Activated effector memory CD4-positive, alpha-beta T cell treated with Interleukin-2 at 50 U/mL for 16 hours (primary cell): ENCODE measurements at places on chromosomes 3 and 15.

GRCh38 chr3:2921903-2922302 is 188.3 kb downstream of the IL5RA start:
- no peak for DNase-seq

DNA sequence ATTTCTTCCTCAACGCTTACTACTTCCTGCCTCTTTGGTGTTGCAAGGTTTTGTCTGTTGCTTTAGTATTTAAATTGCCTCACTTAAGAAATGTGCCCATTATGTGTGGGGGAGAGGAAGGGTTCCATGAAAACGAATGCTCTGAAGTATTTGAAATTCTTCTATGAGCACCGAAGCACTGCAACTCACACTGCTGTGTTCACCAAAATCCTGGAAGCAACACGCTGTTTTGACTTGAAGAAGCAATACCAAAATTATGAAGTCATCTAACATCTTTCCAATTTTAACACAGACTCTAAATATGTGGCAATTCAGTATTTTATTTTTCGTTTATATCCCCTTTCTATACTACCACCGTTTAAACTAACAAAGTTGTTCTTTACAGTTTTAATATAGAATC is 101.5 kb downstream of the RBMS3 start:
- no peak for DNase-seq

GRCh38 chr3:58003093-58003492 is 5.1 kb upstream of the FLNB start:
- no peak for DNase-seq

DNA sequence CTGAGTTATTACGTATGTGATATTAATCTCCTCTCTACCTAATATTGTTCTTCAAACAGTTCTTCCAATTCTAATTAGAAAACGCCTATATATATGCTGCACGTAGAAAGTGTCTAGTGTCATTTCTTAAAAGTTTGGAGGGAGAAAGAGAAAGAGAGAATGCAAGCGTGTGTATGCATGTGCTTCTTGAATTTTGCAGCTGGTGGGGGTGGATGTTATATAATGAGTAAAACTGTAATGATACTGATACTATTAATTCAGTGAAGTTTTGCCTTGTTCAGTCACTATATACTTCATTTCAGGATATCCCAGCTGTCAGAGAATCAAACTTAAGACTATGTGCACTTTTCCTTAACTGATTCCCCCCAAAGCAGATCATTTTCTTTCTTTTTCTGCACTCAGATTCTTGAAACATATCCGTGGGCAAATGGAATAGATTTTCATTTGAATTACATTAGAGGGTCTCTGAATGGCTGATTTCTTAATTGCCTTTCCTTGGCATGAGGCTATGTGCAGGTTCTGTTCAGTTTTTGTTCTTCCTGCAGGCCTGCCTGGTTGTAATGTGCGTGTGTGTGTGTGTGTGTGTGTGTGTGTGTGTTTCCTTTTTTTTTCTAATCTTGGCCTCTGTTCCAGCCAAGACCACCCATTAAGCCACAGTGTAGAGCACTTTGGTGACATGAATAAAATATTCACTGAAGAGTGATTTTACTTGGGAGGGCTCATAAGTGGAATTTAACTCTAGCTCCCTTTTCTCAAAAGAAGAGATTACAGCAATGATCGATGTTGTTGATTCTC is 617.5 kb downstream of the RBMS3 start:
- no peak for DNase-seq

DNA sequence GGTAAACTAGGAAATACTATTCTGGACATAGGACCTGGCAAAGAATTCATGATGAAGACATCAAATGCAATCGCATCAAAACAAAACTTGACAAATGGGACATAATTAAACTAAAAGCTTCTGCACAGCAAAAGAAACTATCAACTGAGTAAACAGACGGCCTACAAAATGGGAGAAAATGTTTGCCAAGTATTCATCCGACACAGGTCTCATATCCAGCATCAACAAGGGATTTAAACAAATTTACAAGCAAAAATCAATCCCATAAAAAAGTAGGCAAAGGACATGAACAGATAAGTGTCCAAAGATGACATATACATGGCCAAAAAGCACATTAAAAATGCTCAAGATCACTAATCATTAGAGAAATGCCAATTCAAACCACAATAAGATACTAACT is 1088.9 kb downstream of the NAALADL2 start:
- DNase-seq = no peak

DNA sequence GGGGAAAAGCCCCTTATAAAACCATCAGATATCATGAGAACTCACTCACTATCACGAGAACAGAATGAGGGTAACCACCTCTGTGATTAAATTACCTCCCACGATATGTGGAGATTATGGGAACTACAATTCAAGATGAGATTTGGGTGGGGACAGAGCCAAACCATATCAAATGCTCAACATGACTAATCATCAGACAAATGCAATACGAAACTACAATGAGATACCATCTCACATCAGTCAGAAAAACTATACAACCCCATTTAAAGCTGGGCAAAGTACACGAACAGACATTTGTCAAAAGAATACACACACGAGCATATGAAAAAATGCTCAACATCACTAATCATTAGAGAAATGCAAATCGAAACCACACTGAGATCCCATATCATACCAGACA is 67.7 kb downstream of the SCAPER start:
- DNase-seq = no peak

DNA sequence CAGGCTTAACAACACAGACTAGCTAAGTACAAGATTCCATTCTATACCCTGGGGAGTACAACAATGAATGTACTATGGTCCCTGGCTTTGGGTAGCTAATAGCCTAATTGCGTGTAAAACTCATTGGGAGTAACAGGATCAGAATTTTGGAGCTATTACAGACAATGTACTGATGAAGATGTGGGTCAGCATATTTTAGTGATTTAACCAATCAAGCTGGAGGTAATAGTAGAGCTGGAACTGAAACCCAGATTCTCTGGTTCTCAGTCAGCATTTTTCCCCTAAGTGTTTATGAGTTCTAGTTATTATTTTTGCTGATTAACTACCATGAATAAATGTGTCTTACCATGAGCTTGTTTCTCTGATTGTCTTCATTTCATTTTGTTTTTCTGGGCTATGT is 578.7 kb downstream of the NLGN1 start:
- no peak for DNase-seq

DNA sequence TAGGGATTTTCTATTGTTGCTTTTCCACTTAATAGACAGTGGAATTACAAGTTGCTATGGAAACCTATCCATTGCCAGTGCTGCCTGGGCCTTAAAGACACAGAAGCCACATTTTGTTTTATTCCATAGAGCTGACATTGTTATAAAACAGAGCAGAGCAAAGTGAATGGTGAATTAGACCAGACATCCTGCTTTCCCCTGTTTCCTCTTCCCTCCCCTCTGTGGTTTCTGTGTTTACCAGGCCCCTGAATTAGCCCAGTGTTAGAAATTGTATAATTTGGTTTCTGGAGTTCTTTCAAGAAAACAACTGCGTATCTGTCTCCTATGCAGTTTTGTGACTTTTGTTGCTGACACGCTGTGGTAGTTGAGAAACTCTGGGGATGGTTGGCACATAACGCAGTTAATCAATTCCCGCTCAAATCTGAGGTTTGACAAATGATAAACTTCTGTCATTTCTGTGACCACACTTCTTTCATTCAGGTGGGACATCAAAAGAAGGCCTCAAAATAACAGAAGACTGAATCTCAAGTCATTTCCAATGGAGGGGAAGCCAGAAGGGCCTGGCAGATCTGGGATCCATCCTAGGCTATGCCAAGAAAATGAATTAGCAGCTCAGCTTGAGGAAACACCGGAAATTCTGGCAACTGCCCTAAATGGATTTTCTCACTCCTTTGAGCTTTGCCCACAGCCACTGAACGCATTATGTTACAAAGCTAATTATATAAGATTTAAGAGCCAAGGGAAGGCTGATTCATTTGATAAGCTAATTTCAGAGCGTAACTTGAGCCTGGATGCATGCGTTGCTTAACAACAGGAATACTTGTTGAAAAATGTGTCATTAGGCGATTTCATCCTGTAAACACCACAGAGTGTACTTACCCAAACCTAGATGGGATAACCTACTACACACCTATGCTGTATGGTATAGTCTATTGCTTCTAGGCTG is 46.9 kb downstream of the NR1D2 start:
- no peak for DNase-seq

GRCh38 chr3:61714225-61714624 is 152.9 kb downstream of the PTPRG start:
- no peak for DNase-seq

- no peak for DNase-seq
Measured at GRCh38 chr3:115286529-115287197, 139.6 kb upstream of the ZBTB20 start.

DNA sequence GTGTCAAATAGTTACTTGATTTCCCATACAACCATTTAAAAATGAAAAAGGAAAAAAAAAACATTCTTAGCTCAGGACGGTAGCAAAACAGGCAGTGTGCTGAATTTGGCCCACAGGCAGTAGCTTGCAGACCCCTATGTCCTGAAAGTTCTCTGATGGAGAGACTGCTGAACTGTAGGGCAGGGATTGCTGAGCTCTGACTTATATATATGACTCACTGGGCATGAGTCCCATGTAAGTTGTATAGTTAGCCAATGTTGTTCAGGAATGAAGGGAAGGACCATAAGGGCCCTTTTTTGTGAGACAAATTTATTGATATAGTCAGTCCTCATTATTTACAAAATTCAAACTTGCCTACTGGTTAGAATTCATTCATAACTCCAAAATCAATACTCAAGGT is 36.9 kb upstream of the FRMD4B start:
- DNase-seq = no peak

- no peak for DNase-seq
Measured at GRCh38 chr3:118803096-118803476, 231.6 kb downstream of the IGSF11 start.

- no peak for DNase-seq
Measured at GRCh38 chr15:89829616-89830440, 15.2 kb upstream of the ANPEP start.

GRCh38 chr3:126958638-126959085 is 24.3 kb upstream of the PLXNA1 start:
- DNase-seq = no peak

DNA sequence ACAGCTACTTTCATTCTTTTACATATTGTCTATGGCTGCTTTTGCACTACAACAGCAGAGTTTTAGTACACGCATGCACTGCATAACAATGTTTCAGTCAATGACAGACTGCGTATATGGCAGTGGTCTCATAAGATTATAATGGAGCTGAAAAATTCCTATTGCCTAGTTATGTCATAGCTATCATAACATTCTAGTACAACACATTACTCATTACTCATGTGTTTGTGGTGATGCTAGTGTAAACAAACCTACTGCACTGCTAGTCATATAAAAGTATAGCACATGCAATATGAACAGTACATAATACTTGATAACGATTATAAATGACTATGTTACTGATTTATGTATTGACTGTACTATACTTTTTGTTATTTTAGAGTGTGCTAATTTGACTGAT is 47.9 kb downstream of the QTRT2 start:
- no peak for DNase-seq

DNA sequence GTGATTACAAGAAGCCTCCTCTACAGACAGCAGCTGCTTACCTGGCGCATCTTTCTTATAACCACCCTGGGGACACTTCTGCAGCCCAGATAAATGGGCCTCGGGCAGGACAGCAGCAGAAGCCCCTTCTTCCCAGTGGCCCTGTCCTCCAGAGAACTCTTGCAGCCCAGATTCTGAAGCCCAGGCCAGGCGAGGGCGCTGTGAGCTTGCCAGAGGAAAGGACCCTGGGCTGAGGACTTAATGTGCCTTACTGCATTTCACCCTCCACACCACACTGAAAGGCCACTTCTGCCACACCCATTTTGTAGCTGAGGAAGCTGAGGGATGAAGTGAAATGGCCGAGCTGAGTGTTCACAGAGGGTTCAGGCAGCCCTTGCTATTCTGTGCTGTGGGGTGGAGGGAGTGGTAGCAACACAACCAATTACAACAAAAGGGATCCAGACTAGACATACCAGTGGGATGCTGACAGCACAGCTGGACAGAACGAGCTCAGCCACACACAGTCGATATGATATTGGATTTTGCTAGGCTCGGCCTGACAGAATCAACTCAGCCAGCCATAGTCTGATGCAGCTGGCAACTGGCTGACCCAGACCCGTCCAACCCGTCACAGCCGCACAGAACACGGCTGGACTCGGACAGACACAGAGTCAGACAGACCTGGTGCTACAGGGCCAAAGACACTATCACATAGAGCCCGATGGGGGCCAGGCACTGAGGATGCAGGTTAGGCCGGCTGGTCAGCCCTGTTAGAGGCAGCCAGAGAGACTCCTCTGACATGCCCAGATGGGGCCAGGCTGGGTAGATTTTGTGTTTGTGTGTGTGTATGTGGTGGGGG is 7.3 kb downstream of the ACOX2 start:
- DNase-seq = no peak

GRCh38 chr15:41955807-41956525 is 16.4 kb downstream of the EHD4 start:
- no peak for DNase-seq

DNA sequence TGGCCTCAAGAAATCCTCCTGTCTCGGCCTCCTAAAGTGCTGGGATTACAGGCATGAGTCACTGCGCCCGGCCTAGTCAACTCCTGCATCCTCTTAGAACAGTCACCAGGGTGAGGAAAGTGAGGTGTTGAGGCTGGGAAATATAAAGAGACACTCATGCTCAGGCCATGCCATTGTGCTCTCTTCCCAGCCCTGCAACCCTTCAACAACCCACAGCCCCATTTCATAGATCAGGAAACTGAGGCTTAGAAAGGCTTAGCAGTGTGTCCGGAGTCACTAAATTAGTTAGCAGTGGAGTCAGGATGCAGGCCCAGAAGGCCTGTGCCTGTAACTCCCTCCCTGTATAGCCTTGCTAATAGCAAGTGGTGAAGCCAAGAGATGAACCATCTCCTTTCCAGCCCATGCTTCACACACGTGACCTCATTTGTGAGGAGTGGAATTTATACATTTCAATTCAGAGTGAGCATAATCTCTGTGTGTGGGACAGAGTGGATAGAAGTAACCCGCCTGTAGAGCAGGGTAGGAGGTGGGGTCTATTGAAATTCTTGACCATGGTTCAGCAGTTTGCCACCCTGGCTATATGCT is 51.7 kb upstream of the USP3 start:
- no peak for DNase-seq

- no peak for DNase-seq
Measured at GRCh38 chr15:55256281-55257011, 33.2 kb downstream of the RAB27A start.

- no peak for DNase-seq
Measured at GRCh38 chr3:134711284-134711683, 60.5 kb upstream of the KY start.
